ENCODE measurements at places on chromosomes 6 and 20.

GRCh38 chr20:51732096-51732791, 35.9 kb downstream of the ATP9A start:
- DNase-seq, result no peak

- DNase-seq, result no peak
Measured at GRCh38 chr6:144536079-144536478, 250.9 kb downstream of the UTRN start.

DNA sequence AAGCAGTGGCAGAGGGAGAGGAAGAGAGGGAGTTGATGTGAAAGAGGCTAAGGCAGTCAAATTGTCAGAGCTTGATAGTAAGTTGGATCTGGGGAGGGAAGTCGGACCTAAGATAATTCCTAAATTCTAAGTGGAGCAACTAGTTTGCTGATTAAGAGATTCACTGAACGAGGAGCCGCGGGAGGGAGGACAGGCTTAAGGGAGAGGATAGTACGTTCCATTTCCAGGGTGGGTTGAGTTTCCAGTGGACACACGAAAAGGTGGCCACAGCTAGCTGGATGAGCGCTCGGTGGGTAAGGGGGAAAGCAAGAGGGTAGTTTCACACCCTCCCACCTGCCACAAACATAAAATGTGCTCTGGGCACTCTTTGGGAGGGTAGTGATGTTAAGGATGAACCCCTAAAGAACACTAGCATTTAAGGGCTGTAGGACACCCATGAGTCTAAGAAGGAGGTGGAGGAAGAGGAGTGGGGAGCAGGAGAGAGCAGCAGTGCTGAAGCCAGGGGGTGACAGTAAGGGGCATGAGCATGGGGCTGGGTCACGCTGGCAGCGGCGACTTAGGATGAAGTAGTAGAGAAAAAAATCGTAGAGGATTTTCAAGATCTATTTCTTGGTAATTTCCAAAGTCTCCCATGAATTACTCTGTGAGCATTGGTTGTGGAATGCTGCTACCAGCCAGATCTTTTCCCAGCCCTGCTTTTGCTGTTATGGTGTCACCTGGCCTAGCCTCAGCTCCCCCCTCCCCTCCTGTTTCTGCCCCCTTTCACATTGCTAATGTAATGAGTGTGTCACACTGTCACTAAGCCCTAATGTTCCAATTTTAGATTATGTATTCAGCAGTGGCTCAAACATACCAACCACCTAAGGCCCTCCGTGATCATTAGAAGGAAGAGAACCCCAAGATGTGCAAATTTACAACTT, 21.4 kb downstream of the ACTR5 start:
- no peak for DNase-seq

- DNase-seq, result no peak
Measured at GRCh38 chr6:1832358-1832757, 222.6 kb downstream of the FOXC1 start.

DNA sequence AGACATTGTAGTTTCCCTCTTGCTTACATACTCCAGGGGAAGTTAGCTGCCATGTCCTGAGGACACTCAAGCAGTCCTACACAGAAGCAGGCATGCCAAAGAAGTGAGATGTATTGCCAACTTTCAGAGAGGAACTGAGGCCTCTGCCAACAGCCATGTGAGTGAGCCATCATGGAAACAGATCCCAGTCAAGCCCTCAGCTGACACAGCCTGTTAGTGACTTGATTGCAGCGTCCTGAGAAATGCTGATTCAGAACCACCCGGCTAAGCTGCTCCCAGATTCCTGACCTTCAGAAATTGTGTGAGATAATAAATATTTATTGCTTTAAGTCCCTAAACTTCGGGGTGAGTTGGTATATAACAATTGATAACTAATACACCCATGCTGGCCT, 38.1 kb downstream of the GSTA2 start:
- DNase-seq, result no peak

Data from stimulated activated CD4-positive, alpha-beta T cell treated with anti-CD3 and anti-CD28 coated beads, TNF-alpha, amount 100 ng/mL, for 48 hours (primary cell).